Coronary artery (tissue), 2 donors: ENCODE measurements at places on chromosomes 5 and 9.

DNA sequence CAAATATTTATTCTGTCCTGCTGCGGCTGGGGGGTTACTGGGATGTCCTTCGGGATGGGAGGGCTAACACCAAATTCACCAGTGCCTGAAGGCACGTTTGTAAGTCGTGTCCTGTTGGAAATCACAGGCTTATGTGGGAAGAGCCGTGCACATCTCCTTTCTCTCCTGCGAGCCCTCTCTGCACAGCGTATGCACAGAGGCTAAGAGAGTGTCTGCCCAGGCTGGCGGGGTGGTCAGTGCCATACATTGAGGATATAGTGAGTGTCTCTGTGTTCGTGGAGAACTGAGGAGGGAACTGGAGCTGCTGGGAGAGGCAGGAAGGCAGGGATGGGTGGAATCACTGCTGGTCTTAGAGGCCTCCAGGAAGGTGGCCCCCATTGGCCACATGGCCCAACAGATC lies 110.1 kb downstream of the WNK2 start:
- no peak for DNase-seq

GRCh38 chr5:127961763-127962145 lies 121.8 kb upstream of the SLC12A2 start:
- no peak for DNase-seq

DNA sequence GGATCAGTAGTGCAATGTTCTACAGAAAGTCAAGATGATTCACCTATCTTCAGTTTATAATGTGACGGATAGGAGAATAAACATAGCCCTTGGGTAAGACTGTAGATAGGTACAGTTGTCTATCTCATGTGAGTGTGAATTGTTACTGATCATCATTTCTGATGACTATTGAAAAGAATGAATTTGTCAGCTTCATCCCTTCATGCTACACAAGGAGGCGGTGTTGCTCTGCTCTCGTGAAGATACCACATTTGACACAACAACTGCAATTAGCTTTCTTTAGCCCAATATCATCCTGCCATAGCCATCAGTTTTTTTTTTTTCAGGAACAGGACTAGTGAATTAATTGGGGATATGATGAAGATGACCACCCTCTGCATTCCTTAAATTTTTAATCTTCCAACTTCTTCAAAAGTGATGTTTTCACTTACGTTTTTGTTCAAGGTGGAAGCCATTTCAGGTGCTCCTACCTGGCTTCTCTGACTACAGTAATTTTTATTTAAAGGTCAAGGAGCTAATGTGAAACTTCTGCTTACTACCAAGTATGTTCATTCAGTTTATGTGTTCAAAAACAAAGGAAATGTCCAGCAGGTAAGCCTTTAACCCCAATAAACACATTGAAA lies 152.9 kb upstream of the MOCS2 start:
- DNase-seq = no peak

DNA sequence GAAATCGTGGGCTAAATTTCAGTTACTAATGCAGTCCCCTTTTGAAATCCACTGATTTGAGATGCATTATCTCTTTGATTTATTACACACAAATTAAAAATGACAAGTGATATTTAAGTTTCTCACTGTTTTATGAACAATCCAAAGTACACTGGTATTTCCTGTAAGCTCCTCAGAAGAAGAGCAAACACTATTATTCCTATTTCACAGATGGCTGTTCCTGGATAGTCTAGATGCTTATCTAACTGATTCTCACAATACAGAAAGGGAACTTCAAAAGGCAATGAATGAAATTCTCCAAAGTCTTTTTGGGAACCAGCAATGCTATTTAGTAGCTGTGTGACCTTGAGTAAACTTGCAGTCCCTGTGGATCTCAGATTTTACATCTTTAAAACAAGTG lies 404.7 kb upstream of the DAB2 start:
- DNase-seq = no peak

DNA sequence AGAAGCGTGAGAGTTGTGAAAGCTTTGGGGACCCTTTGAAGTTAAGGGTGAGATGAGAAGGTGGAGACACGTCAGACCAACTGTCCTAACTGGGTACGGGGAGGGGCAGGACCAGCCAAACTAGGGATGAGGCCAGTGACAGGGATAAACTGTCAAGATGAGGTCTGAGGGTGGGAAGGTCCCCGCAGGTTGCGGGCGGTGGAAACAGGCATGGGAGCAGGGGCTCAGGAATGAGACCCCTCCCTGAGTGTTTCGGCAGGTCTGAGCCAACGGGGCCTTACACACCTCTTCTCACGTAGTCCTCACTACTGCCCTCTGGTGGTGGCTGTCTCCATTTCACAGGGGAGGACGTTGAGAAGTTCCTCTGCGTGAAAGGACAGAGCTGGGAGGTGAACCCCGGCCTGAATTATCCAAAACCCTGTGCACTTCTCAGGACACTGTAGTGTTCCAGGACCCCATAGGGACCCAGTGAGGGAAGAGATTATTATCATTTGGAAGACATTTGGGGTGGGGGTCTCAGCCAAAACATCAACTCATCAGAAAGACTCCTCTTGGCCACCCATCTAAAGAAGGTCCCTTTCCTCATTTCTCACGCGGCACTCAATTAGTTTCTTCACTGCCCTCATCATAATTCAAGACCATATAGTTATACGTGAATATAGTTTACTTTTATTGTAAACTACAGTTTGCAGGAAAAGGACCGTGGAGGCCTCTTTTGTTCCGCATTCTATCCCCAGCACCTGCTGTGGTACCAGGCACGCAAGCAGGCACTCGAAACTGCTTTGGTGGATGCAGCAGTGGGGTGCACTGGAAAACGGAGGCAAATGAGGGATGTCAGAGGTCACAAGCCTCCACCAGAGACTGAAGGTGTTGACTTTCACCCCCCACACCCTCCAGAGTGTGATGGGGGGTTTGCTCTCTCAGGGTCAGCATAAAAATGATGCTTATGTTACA lies 21.7 kb upstream of the NANS start:
- DNase-seq = peak; percentile 83

- no peak for DNase-seq
Measured at GRCh38 chr5:14917719-14918118, 46.1 kb upstream of the ANKH start.

- DNase-seq = no peak
Measured at GRCh38 chr5:139378101-139378825, 4.8 kb downstream of the SLC23A1 start.

- DNase-seq = peak; percentile 76
Measured at GRCh38 chr9:33510262-33511183, 13.5 kb upstream of the ANKRD18B start.

DNA sequence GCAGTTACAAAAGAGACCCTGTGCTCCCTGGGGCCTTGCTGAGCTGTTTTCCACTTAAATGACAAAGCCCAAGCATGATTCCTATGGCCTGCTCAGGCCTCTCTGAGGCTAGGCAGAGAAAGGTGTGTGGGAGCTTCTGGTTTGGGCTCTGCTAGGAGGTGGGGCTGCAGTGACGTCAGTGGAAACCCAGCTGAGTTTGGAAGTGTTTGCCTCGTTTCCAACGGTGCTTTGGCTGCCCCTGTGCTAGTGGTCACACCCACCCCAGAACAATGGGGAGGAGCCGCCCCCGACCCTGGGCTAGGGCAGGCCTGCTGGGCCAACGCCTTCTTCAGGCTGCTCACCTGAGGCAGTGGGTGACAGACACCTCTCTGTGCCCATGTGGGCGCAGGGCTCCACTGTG lies 10.4 kb downstream of the ANGPTL2 start:
- DNase-seq = no peak

DNA sequence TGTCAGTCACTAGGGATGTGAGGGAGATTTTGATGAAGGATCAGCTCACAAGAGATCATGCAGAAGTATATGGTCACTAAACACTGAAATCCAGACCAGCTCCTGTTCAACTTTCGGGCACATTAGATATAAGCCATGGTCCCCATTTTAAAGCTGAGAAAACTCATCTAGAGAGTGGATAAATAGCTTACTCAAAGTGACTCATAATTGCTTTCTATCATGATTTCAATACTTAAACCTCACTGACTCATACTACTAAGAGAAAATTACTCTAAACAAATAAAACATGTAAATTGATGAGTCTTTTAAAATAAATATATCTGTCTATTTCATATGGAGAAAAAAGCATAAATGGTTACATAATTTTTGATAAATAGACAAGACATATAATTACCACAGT lies 567.7 kb downstream of the TLR4 start:
- DNase-seq = no peak

- no peak for DNase-seq
Measured at GRCh38 chr5:43560128-43560527, 3.3 kb upstream of the PAIP1 start.

- no peak for DNase-seq
Measured at GRCh38 chr5:74516211-74516636, 124.3 kb downstream of the ENC1 start.

DNA sequence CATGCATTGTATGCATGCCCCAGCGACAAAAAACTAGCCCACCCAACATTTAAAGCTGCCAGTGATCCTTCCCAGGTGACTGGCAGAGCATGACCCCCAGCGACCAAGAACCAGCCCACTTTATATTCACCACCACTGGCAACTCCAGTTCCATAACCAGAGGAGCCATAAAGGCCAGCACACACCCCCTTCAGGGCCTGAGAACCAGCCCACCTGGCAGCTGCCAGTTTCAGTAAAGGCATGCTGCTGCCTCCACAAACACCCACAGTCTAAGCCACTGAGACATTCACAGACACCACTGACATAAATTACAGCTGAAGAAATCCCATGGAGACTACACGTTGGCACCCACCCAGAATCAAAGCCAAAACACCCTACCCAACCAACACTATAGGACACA lies 46.9 kb upstream of the RGS7BP start:
- DNase-seq = peak; percentile 64

DNA sequence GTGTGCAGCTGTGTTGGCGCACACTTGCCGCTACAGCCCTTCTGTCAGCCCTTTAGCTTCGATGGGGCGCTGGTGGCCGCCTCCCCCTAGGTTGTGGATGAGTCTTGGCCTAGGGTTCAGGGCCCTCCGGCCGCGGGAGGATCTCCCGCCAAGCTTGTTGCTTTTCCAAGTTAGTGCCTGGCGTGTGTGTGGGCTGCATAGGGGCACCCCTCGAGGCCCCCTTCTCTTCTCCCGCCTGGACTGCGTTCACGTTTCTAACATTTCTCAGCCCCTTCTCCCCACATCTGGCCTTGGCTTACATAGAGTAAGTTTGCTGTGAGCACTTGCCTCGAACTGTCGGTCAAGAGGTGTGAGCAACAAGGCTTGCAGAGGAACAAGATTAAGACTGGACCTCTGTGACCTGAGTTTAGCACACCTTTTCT lies 413 bp upstream of the OXCT1 start:
- no peak for DNase-seq

DNA sequence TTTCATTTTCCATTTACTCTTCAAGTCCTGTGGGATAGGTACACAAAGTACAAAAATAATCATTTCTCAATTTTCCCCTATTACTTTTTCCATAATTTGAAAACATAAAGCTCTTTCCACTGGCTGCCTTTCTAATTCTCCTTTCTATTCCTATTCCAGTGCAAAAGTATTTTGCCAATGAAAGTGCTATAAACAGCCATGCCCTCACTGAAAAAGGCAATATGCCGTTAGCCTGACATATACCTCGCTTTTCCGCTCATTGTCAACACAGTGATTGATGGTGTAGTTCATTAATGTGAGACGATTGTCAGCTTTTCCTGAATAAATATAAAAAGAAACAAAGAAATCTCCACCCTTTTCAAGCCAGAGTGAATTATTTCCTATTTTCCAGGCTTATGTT lies 97.5 kb downstream of the EBF1 start:
- no peak for DNase-seq

DNA sequence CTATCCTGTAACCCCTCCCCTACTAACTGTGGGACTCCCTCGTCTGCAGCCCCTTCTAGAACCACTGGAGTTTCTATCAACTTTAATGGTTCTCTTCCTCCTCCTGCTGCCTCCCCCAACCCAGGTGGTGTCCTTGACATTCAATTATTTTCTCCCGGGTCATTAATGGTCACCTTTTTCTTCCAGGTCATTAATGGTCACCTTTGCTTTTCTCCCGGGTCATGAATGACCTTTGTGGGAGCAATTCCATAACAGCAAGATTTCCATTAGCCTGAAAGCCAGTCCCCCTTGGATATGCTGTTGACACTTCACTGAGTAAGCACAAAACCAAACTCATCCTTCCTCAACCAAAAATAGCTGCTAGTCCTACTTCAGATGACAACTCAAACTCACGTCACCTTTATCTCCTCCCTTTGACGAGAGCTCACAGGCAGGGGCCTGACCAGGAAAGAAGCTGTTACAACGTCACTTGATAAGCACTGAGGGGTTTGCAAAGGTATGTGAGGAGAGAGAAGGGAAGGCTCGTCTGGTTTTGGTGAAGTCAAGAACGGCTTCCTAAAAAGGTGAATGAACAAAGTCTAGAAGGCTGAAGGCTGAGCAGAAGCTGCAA lies 10.9 kb downstream of the CCDC127 start:
- DNase-seq = no peak

DNA sequence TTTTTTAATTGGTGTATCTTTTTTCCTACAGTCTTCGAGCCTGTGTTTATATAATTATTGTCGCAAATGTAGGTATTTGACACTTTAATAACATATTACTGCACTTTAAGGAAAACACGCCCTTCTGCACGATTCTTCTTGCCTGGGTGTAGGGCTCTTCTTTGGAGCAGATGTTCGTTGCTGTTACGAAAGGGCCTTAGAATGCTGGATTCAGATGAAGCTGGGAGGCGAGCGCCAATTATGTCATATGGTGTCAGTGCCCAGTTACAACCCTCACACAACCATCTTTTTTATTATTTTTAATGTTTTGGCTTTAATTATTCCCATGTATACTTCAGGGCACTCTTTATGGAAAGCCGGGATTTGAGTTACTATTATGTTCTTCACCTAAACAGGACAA lies 553.0 kb downstream of the EBF1 start:
- DNase-seq = no peak

DNA sequence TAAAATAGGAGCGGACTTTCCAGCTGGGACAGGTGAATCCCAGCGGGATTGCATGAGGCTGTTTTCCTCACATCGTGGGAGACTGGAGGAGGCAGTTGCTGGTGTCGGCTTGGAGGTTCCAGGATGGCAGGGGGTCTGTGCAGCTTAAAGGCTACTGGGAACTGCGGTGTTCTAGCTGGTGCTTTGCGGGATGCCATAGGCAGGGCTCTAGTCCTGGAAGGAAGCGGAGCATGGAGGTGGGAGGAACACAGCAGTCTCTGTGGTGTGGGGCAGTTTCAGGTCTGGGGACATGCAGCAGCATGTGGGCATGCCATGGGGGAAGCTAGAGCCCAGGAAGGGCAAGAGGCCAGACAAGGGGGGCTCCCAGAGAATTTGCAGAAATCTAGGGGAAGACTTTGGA lies 141.5 kb downstream of the NSG2 start:
- peak; percentile 53 for DNase-seq

DNA sequence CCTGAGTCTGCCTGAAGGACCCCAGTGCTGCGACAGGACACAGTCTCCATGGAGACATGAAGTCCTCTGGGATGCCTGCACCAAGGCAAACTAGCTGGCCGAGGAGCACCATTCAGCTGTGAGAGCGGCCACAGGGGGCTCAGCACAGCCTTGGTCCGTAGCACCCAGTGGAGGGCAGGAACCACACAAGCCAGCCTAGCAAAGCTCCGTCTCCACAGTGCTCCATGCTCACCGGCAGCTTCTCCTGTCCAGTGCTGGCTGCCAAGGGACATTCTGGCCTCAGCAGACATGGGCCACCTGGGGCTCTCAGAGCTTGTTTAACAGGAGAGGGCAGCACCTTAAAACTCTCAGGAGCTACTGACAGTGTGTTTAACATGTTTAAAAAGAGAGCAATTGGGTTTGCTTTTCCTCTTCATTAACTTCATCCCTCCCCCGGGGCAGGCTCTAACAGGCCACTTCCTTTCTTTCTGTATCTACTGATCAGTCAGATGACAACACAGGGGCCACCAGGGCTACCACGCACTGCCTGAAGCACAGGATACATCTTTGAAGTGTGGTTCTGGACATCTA lies 57.0 kb downstream of the SECISBP2 start:
- no peak for DNase-seq
